ENCODE measurements at places on chromosomes 11 and 22.

DNA sequence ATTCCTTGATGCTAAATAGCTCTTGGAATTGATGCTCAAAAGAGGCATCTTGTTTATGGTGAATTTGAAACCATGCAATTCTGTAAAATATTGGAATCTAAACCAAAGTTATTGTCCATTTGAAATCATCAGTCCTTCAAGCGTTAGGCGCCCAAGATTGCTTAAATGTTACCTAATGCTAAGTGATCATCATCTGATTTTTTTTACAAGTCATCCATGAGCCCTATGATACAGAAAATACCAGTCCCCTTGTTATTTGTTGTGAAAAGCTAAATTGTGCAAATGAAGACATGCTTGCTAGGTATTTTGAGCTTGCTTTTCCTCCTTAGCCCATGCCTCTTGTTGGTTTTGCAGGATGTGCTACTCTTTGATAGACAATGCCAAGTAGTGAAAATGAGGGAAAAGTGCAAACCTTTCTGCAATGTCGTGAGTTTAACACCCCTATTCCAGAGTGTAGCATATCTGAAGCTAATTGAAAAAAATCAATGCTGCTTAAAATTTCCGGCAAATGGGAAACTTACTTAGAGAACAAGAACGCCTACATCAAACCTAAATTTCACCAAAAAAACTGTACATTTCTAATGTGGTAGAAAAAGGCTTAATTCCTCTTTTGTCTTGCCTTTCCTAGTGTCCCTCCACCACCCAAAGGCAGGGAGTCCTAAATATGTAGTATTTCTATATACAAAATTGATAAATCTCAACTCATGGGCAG, 1.9 kb downstream of the GRK3 start:
- DNase-seq, result no peak

DNA sequence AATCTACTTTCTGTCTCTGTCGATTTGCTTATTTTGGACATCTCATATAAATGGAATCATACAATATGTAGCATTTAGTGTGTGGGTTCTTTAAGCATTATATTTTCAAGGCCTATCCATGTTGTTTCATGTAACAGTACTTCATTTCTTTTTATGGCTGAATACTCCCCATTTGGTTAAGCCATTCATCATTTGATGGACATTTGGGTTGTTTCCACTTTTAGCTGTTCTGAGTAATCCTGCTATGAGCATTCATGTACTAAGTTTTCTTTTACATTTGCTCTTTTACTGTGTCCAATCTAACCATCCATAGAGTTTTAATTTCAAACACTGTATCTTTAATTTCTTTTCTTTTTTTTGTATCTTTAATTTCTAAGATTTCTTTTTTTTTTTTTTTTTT, 55.6 kb upstream of the SPTBN2 start:
- DNase-seq, result no peak

GRCh38 chr11:25612806-25613205, 719.1 kb upstream of the ANO3 start:
- no peak for DNase-seq

DNA sequence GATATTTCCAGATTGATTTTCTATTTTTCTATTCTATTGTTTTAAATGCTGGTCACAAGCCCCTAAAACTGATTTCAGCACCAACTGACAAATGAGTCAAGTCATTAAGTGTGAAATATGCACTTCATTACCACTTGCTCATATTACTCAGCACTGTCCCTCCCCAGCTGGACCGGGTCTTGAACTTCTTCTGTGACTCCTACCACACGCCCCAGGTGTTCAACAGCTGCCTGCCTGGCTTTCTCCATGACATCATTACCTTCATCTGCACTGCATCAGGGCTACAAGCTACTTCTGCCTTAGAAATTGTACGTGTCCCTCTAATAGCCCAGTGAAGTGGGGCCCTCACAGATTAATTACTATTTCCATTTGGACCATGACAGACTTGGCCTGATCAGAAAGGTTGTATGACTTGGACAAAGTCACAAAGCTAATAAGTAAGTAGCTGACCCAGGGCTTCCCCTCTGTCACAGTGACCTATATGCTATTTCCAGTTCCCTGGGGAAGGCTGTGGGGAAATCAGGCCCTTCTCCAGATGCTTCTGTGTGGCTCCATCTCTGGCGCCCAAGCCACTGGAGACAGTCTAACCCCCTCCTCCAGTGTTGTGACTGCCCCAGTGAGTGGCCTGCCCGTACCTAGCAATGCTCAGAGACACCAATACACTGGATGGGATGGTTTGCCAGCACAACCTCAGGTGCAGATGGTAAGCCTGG, 18.1 kb downstream of the TBC1D10A start:
- no peak for DNase-seq

DNA sequence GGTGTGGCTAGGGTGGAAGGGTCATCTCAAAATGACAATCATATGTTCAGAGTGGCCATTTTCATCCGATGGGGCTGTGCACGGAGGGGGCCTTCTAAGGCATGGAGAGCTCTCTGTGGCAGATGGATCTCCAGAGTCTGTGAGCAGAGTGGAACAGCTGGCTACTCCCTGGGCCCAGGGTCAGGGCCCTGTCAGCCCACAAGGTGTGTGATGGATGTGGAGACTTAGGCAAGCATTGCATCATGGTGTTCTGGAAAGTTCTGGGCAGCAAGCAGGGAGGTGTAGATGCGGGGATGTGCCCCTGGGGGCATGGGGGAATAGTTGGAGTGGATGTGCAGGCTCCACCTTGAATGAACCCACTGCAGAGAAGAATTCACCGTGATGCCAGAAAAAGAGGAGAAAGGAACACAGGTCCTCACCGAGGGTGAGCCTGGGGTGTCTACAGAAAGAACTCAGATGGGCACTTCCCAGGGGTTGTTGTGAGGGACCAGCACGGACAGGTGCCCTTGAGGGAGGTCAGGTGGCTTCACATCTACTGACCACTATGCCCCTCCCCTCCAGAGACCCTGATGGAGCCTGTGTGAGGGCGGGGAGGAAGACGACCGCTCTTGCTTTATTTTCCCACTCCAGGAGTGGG, 51.1 kb downstream of the CHRDL2 start:
- DNase-seq, result peak; percentile 8

DNA sequence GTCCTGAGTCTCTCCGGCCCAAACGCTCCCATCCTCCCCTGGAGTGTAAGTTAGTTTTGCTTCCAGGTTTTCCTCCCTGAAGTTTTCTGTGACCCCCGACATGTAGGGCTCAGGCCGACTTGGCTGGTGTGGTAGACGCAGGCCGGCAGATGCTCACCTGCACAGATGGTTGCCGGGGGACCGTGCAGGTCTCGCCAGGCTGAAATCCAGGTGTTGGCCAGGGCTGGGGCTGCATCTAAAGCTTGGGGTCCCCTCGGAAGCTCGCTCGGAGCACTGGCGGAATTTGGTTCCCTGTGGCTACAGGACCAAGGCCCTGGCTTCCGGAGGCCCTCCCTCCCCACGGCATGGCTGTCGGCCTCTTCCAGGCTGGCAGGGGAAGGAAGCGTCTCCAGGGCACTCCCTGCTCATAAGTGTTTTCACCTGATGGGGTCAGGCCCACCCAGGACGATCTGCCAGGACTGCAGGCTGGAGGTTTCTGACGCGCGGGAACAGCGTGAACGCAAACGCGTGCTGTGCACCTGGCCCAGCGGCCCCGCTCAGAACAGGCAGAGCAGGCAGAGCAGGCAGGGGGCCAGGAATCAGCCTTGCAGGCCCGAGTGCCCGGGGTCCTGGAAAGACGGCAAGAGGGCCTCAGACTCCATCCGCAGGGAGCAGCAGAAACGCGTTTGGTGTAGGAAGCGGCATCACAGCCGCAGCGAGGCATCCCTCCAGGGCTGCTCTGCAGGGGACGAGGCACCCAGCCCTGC, 258.2 kb downstream of the BRD1 start:
- peak; percentile 24 for DNase-seq

Data from activated T-cell treated with anti-CD3 and anti-CD28 coated beads, Interleukin-2, amount 50 U/mL, for 24 hours (primary cell).